Left ventricle myocardium inferior (tissue), 1 donor: ENCODE measurements at places on chromosomes 5 and 9. TPM values are rescaled to one million over a fixed set of nuclear protein-coding genes. Genes with fewer than 3 reads are reported as not detected.

GRCh38 chr5:124133406-124133805, 613.0 kb downstream of the ZNF608 start:
- no peak overlapping the region for H3K4me3 ChIP-seq
- H3K4me1 ChIP-seq, result peaks cover 10% of the 10 kb centered on the region
- H3K36me3 ChIP-seq, result no peaks in the 10 kb centered on the region

- H3K36me3 ChIP-seq, result no peaks in the 10 kb centered on the region
- no peaks in the 10 kb centered on the region for H3K27me3 ChIP-seq
- H3K27ac ChIP-seq, result peak overlapping the region; percentile 99
- peaks cover 73% of the 10 kb centered on the region for H3K4me1 ChIP-seq
Measured at GRCh38 chr5:136133222-136133921, 727 bp downstream of the SMAD5 start.

DNA sequence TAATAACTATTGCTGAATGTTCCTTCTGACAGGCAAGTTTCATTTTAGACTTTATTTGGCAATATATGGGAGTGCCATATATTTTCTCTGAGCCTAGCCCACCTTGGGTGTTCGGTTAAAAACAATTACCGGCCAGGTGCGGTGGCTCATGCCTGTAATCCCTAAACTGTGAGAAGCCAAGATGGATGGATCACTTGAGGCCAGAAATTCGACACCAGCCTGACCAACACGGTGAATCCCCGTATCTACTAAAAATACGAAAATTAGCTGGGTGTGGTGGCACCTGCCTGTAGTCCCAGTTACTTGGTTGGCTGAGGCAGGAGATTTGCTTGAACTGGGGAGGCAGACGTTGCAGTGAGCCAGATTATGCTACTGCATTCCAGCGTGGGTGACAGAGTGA, 47.9 kb downstream of the TNFSF15 start:
- H3K27ac ChIP-seq, result no peak overlapping the region
- DNase-seq, result no peak
- no peak overlapping the region for H3K4me3 ChIP-seq
- peaks cover 53% of the 10 kb centered on the region for H3K27me3 ChIP-seq
- no peaks in the 10 kb centered on the region for H3K36me3 ChIP-seq
- H3K4me1 ChIP-seq, result no peaks in the 10 kb centered on the region

DNA sequence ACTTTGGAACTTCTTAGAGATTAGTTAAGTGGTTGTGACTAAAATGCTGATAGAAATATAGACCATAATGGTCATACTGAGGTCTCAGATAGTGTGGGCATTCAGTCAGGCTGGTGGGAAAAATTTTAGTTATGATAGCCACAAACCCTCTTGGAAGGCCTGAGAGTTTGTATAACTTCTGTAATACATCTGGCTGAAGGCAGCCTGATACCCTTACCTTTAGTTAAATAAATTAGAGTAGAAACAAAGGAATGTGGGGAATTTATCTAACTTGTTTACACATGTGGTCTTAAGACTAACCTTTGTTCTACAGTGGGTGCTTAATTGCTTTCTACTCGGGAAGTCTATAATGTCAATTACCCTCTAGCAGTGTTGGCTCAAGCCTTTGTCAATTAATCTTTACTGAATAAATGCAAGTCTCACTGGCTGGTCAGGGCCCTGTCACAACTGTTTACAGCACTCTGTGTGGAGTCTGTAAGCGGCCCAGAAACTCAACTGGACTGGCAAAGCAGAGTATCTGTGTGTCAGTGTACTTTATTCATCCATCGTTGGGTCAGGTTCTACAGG, 184.0 kb downstream of the FBXO4 start:
- H3K4me3 ChIP-seq, result no peak overlapping the region
- no peaks in the 10 kb centered on the region for H3K36me3 ChIP-seq
- H3K27me3 ChIP-seq, result no peaks in the 10 kb centered on the region
- H3K4me1 ChIP-seq, result no peaks in the 10 kb centered on the region
- DNase-seq, result no peak

ACER2 gene
- 3.8 TPM for total RNA-seq

- no peaks in the 10 kb centered on the region for H3K27me3 ChIP-seq
- H3K36me3 ChIP-seq, result no peaks in the 10 kb centered on the region
- no peak for DNase-seq
- H3K27ac ChIP-seq, result peak overlapping the region; percentile 85
Measured at GRCh38 chr5:139690064-139690802, 42.1 kb downstream of the CXXC5 start.

GBGT1 gene
- 6.3 TPM for total RNA-seq

GRCh38 chr9:99400184-99400731, 178.2 kb downstream of the SEC61B start:
- no peaks in the 10 kb centered on the region for H3K4me1 ChIP-seq
- H3K36me3 ChIP-seq, result no peaks in the 10 kb centered on the region
- DNase-seq, result peak; percentile 30
- no peak overlapping the region for H3K4me3 ChIP-seq
- no peaks in the 10 kb centered on the region for H3K27me3 ChIP-seq

PFDN1 gene
- total RNA-seq, result 68.7 TPM

- peaks cover 49% of the 10 kb centered on the region for H3K27me3 ChIP-seq
- H3K36me3 ChIP-seq, result no peaks in the 10 kb centered on the region
- no peak for DNase-seq
- H3K4me3 ChIP-seq, result no peak overlapping the region
- no peaks in the 10 kb centered on the region for H3K4me1 ChIP-seq
Measured at GRCh38 chr9:135590486-135591079, 29.0 kb downstream of the PAEP start.

GRCh38 chr5:54946306-54946819, 39.0 kb downstream of the ESM1 start:
- no peak overlapping the region for H3K4me3 ChIP-seq
- no peak overlapping the region for H3K27ac ChIP-seq
- peaks cover 18% of the 10 kb centered on the region for H3K27me3 ChIP-seq
- no peak for DNase-seq

DNA sequence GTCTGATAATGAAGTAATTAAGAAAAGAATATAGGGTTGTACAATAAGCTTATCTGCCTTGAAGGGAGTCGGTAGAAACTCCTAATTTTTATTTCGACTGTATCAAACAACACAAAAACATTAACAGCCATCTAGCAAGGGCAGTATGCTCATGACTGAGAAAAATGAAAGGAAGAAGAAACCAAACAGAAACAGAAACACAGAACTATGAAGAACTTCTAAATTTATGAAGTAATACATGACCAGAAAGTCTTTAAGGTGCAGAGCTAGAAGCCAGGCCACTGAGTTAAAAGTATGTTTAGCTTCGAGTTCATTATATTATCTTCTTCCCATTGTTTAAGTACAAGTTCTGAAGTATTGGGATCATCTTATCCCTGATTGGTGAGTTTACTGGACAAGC, 367.3 kb upstream of the C9orf72 start:
- no peaks in the 10 kb centered on the region for H3K27me3 ChIP-seq
- H3K36me3 ChIP-seq, result no peaks in the 10 kb centered on the region
- no peak overlapping the region for H3K27ac ChIP-seq
- no peaks in the 10 kb centered on the region for H3K4me1 ChIP-seq
